ENCODE measurements at places on chromosomes 2 and 18.

DNA sequence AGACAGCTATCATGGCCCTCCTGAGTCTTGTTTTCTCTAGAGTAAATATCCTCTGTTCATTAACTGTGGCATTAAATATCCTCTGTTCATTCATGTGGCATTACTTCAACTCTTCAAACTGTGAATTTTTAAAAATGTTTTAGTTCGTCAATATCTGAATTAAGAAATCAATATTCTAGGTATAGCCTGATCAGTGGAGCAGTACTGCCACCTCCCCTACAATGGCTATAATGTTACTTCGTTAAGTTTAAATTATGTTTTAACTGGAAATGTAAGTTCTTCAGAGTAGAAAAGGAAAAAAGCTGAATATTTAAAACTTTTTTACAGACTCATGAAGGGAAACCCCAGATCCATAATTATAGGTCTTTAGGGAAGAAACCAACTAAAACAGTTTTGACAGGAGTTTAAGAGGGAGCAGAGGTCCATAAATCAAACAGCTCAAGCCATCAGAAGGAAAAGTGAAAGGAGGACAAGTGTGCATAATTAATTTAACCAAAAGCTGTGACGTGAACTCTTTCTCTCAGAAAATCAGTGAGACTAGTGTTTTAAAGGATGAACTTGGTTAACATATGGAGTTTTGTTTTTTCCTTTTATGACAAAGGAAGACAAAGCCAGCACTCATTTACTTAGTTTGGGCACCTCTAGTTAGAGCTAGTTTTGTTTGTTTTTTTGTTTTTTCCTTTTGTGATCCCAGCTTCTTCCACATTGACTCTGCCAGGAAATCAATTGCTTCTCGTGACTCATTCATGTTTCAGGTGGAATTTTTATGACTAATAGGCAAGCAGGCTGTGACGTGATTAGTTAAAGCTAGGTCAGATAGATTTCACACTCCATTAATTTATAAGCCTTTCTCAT, 44.9 kb downstream of the RBBP8 start:
- DNase-seq, result peak; percentile 77

- no peak for DNase-seq
Observed at GRCh38 chr18:10184776-10185175, 269.7 kb upstream of the APCDD1 start.

DNA sequence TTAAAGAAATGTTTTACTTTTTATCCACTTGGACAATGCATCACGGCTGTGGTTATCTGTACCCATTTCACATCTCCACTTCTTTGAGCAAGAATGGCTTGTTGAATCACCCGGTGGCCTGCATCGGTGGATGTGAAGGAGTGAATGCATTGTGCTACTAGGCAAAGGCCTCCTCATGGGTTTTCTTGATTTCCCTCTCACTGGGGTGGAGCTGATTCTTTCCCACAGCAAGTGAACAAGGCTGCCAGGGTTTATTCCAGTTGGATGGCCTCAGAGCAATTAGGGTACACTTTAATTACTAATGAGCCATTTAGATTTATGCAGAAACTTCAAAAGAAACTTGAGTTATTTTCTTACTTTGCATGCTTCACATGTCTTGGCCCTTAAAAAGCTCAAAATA, 387.1 kb downstream of the RND3 start:
- DNase-seq, result no peak

DNA sequence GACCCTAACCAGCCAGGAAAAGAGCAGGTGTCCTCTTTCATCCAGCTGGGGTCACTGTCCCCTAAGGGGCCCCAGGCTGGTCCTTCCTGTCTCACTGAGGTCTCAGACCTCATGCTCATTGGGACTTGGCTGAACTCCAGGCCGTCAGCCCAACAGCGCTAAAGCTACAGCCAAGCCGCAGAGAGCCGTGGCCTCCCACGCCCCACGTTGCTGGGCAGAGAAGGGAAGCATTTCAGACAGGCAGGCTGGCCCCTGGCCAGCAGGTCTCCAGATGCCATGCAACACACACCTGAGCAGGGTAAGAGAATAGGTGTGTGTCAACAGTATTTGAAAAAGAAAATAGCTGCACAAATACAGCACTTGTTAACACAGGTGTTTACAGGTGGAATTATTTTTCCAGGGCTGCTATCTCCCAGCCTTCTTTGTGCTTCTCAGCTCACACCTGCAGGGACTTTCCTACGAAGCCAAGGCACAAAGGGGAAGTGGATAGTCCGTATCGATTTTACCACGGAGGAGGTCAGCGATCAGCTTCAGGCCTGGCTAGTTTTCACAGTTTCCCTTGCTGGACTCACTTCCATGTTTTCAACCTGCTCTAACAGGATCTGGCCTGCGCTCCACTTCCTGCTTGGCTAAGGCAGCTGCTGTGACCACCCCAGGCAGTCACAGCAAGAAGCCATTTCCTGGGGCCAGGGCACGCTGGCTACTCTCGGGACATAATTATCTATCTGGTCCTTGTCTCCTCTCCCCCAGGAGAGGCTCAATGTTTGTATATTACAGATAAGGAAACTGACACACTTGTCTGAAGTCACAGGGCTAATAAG, 156.1 kb upstream of the ID2 start:
- DNase-seq, result no peak

DNA sequence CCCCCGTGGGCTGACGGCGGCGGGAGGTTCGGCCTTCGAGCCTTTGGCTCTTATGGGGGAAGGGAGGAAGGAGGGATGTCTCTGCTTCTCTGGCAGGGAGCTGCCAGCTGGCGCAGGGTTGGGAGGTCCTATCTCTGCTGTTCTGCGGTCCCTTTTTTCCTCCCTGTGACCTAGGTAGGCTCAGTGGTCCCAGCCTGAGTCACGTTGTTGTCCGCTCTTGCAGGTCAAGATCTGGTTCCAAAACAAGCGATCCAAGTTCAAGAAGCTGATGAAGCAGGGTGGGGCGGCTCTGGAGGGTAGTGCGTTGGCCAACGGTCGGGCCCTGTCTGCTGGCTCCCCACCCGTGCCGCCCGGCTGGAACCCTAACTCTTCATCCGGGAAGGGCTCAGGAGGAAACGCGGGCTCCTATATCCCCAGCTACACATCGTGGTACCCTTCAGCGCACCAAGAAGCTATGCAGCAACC, 2.5 kb downstream of the DLX1 start:
- DNase-seq, result no peak

GRCh38 chr18:8890957-8891464, 185.7 kb downstream of the MTCL1 start:
- peak; percentile 94 for DNase-seq

DNA sequence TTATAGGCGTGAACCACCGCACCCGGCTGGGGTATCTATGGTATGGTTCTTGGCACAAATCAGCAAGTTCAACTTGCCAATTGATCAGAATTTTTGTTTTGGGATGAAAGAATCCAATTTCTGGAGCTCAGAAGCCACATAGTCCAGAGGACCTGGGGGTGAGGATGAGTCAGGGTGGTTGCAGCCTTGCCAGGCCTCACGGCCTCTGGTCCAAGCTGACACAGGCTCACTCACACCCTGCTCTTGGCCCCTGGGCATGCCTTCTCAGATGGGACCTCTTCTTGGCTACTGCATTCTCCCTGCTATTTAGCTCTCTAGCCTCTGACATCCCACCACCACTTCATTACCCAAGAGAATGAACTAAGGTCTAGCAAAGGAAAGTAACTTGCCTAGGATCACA, 16.3 kb downstream of the CAPG start:
- peak; percentile 56 for DNase-seq

DNA sequence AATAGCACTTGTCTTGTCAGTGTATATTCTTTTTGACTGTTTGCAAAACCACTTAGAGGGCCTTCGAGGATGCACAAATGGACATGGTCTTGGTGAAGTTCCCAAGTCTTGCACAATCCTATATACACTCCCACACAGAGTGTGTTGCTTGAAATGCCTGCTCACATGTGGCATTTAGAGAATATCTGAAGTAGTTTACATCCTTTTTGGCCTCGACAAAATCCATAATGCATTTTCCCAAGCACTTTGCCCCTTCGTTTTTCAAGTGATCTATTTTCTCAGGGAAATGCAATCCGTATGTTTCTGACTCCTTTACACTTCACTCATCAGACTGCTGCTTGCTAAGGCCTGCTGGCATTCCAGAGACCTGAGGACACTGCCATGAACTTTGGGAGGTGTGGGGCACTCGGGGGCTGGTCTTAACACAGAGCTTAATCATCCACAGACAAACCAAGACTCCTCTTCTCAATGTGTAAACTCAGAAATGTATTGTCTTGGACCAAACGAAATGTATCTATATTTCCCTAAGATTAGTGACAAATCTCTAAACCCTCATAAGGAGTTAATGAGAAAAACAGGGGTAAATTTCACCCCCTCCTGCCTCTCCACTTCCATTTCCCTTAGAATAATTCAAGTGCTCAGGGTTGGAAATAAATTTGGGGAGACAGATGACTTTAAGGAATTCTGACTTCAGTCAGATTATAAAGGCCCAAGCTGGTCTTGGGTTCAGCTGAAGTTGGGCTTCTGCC, 219.3 kb upstream of the APCDD1 start:
- DNase-seq, result peak; percentile 92

Measured in AG10803 (cell line).